ENCODE measurements at places on chromosomes 3 and 15.

DNA sequence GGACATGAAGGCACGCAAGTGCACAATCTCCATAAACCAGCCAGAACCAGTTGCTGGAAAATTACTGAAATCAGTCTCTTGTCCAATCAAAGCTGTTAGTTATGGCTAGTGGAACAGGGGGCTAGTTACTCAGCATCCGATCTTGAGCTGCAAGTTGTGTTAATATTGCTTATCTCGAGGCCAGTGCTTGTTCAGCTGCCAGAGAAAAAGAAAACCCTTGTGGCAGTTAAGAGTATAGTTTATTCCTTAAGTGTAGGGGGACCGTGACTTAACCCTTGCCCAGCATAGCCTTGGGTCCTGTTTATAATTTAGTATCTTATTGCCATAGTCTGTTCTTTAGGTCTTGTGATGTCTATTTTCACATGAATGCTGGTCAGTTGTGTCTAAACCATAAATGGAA, 268.5 kb downstream of the CD47 start:
- DNase-seq = no peak

- DNase-seq = no peak
Observed at GRCh38 chr3:39882111-39882510, 72.7 kb downstream of the MYRIP start.

DNA sequence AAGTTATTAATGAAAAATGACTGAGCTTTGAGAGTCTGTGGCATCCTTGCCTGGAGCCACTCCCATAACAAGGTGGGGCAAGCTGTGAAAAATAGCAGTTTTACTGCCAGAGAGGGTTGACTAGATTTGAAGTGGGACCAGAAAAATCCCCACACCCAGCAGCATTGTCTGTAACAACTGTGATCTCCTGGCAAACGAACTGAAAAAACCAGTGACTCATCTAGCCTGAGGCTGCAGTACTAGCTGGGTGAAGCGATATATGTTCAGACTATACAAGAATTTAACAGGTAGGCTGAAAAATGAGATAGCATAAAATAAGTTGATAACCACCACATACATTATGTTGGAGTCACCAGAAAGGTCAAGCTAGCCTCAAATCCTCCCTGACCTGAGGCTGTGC, 64.0 kb downstream of the DPH6 start:
- DNase-seq = no peak

- DNase-seq = no peak
Observed at GRCh38 chr3:152331018-152331541, 62.4 kb downstream of the MBNL1 start.

DNA sequence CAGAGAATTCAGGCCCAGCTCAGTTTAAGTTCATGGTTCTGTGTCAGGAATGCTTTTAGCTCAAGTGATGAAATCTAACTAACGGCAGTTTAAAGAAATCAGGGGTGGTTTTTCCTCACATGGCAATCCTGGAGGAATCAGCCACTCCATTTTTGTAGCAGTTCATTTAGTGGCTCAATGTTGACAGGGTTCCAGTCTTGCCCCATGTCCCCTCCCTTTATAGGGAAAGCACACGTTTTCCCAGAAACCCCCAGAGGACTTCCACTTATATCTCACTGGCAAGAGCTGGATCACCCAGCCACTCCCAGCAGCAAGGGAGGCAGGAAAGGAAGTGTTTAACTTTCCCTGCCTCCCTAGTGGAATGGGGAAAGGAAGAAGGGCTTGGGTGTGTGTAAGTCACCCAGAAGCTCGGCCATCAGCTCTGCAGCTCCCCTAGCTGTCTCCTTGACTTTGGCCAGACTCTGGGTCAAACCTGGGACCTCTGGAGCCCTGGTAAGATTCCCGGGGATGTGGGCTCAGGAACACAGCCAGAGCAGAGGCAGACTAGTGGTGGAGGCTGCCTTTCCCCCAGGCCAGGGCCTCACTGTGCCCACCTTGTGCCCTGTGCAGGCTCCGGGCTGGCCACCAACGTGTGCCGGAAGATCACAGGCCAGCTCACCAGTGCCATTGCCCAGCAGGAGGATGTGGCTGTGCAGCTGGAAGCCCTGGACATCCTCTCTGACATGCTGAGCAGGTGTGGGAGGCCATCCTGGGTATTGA, 11.3 kb downstream of the CAND2 start:
- no peak for DNase-seq

Measured in hippocampal formation (tissue), 2 donors.